ENCODE measurements at places on chromosomes 7 and 10.
A peak's percentile ranks its signal among the peaks of the same experiment; 100 is the strongest.

DNA sequence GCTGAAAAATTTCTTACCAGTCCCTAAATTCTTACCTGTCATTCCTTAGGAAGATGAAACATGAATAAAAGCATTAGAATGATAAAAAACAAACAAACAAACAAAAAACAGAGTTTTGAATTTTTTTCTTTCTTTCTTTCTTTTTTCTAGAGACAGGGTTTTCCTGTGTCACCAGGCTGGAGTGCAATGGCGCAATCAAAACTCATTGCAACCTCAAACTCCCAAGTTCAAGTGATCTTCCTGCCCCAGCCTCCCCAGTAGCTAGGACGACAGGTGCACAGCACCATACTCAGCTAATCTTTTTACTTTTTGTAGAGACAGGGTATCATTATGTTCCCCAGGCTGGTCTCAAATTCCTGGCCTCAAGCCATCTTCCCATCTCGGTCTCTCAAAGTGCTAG, 26.5 kb downstream of the NT5C2 start:
- DNase-seq = no peak

DNA sequence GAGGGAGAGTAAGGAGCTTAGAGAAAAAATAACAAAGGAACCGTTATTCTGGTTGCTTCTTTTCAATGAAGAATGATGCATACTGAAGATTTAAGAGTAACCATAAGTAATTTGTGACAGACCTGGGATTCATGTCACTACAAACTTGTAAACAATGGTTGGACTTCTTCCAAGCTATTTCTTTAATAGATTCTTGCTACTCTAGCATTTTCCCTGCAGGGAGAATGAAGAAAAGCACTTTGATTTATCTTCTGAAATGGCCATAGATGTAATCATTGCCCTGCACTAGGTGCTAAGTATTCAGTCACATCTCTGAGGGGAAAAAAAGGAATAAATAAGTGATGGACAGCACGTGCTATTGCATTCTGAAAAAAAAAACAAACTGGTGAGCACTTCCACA, 606.6 kb upstream of the LRRN3 start:
- no peak for DNase-seq

DNA sequence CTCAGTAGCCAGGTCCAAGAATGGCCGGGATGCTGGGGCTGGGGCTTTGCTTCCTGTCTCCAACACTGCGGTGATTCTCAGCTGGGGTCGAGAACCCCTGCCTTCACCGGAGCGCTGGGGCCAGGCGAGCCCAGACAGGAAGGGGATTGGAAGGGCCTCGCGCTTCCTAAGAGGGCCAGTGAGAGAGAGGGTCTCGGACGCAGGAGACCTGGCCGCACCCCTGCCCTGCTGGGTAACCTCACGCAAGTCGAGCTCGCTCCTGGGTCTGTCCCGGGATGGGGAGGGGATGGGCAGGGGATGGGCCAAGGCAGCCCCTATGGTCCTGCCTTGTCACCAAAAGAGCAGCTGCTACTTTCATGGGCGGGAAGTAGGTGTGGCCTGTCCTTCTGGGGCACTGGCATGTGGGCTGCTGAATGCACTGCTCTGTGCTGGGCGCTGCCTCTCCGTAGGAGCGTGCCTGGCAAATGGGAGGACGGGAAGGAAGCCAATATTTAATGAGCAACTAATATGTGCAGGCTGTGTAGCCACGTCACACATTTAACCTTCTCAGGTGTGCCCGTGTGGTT, 20.0 kb downstream of the KCNK18 start:
- no peak for DNase-seq

- DNase-seq = no peak
Observed at GRCh38 chr7:101180130-101180755, at the start of gene NAT16. TSS of gene NAT16 (minus strand) at chr7:101180293. CDS start at chr7:101174807, 5,486 bp downstream.

DNA sequence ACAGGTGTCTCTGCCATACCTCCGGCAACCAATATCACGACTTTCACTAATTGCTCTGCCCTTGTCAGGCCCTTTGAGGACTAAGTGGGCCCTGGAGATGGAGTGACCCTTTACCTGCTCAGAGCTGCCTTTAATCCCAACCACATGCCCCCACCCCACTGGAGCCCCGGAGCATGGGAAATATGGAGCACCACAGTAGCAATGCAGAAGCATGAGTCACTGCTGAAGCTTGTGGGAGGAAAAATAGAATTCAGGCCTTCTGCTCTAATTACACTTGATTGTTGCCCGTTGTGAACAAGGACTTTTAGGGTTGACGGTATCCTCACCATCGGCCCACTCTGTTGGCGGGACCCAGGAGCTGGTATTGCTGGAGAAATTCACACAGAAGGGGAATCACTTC, 52.5 kb upstream of the FRMD4A start:
- no peak for DNase-seq

DNA sequence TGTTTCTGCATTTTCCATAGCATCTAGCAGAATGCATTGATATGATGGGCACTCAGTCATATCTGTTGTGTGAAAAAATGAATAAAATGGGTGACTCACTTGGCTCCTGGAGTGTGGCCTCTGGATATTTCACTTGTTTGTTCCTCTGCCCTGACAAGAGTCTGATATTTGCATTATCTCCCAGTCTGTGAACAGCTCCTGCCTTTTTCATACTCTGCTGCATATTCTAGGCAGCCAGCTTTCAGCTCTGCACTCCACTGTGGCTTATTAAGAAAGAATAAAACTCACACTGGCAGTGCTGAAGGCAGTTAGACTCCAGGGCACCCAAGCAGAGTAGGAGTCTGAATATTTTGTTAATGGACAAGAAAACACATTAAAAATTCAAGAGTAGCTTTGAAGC, 623.9 kb downstream of the SORCS1 start:
- DNase-seq = no peak

- no peak for DNase-seq
Observed at GRCh38 chr7:156222151-156222550, 409.9 kb upstream of the SHH start.

DNA sequence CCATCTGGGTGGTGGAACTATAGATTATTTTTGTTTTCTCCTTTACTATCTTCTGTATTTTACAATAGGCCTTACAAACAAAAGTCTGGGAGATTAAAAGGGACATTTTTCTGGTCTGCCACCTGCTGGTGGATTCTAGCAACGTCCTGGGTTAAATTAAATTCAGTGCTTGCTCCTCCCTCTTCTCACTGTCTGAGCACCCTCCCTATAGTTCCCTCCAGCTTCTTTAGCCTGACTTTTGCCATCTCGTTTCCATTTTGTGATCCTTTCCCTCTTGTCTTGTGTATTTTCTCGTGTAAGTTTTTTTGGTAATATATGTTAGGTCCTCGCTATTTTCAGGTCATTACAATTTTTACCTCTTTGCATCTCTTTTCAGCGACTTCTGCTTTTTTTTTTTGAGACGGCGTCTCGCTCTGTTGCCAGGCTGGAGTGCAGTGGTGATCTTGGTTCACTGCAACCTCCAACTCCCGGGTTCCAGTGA, 16.1 kb downstream of the ANKRD16 start:
- DNase-seq = peak; percentile 79
